NCI-H460 (cell line): ENCODE measurements at places on chromosomes 5 and 9. TPM values are rescaled to one million over a fixed set of nuclear protein-coding genes. Genes with fewer than 3 reads are reported as not detected.

DNA sequence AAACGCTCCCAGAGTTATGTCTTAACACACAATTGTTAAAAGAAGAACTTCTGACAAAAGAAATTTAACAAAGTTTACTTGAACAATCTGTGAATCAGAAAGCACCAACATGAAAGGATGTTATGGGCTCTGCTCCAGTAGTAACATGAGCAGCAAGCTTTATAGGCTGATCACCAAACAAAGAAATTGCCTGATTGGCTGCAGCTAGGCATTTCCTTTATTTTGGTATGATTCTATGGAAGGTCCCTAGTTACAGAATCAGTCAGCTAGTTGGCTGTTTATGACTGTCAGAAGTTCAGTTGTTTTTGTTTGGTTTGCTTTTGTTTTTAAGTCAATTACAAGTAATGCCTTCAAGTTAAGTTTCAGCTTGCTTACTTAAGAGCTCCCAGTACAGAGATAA, 102.4 kb upstream of the SMC2 start:
- no peak for DNase-seq

DNA sequence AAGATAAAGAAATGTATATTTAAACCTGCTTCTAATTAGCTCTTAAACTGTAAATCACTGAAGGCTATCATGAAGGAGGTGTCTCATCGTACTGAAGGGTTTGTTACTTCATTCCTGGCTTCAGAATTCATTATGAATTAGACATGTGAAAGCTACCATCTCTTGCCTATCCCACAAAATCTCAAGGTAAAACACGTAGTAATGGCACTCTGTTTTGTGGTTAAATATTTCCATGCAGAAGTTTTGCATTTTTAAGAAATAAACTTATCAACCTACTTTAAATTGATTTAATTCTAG, 490.7 kb upstream of the NUDT12 start:
- DNase-seq: no peak

The FAF2 gene
- 60.4 and 72.4 TPM in 2 replicates for total RNA-seq

- no peak for DNase-seq
These were observed 174.6 kb upstream of the SPEF2 start for GRCh38 chr5:35442885-35443639.

DNA sequence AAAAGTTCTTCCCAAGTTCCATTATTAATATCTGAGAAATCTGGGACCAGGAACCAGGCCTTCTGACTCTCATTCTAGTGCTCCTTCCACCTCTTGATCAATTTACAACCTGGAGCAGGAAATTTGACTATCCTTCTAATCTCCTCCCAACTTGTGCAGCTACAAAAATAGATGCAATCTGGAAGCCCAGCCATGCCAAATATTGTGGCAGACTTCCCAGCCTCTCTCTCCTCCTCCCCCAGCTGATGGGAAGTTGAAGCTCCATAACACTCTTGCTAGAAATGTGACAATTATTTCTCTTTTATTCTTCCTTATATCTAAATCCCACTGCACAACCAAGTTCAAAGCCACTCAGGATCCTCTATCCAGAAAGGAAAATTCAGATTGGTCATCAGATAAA, 252.1 kb downstream of the SEC61B start:
- no peak for DNase-seq

DNA sequence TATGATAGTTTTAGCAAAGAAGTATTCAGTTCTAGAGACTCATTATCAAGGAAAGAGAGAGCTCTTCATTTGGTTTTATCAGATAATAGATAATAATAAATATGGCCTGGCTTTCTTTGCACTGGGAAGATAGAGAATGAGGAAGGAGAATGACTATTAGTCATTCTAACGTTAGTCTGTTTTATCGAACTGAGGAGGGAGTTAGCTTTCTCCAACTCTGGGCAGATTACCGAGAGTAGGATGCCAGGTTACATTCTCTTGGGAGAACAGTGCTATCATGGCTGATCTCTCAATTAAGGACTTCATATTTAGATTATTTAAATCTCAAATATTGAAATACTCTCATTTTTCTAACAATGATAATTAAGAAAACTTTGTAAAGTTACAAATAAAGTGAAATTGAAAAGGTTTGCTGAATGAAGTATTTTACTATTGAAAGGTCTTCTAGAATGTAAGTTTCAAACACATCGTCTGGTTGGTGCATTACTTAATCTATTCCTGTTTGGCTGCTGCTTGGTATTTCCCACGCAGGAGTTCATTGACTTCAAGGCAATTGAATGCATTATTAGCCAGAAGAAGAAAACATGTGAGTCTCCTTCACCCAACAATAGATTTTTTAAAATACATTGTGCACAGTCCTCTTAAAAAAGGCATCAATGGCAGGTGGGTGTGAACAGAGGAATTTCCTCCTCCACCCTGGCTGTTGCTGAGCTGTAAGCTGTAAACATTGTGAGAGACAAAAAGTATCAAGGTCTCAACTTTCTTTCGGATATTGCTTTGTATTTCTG, 140.8 kb downstream of the C9orf152 start:
- DNase-seq: no peak

The C5orf52 gene
- not detected in 2 replicates for total RNA-seq

The NRG2 gene
- total RNA-seq: 3.0 and 3.9 TPM in 2 replicates
